NCI-H2029 (cell line): ENCODE measurements at places on chromosomes 5 and 9.

DNA sequence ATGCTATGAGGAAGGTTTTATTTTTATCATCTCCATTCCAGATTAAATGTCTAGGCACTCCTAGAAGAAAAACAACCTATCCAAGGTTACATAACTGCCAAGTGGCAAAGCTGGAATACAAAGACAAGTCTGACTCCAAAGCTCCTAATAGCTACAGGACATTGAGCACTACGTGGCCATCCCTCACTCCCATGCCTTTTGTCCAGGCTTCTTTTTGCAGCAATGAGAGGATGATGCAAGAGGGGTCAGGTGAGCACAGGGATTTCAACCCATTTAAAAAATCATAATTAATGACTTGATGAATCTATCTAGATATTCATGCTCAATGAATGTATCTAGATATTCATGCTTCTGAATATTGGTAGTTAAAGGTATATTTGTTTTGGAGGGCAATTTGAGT, 117.0 kb downstream of the KIAA0825 start:
- no peak for DNase-seq

GRCh38 chr9:19465586-19466279, 56.9 kb downstream of the ACER2 start:
- no peak for DNase-seq

GRCh38 chr9:3455717-3456116, 70.1 kb downstream of the RFX3 start:
- DNase-seq, result no peak

DNA sequence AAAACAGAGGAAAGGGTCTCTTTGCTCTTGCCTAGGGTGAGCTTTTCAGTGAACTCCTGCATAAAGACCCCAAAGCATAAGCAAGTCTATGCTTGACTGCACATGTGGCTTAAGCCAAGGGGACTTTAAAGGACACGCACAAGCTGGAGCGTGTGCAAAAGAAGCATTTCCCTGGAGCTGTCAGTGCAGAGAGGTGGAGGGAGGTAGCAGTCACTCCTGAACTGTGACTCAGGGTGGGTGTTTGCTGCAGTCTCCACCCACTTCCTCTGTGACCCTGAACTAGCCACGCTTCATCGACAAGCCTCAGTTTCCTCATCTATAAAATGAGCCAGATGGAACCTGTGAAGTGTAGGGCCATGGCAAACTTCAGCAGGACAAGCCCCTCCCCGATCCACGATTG, 72.4 kb downstream of the PDZD2 start:
- no peak for DNase-seq

- no peak for DNase-seq
Measured at GRCh38 chr5:91301106-91301846, 81.8 kb downstream of the ARRDC3 start.

DNA sequence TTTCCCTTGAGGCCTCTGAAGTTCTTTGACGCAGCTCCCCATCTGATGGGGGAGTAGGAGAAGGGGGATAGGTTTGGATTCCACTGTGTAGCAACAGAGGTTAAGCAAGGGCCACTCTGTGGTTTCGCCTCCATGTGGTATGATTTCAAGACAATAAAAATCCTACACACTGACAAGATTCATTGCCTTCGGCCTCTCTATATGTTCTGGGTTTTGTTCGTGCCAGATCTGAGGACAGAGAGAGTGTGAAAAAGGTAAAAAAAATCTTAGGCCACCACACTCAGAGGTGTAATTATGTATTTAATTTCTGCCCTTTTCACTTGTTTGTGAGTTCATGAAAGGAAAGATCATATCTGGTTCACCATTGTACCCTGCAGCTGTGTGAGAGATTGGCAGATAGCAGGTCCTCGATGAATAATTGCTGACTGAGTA, 715.2 kb upstream of the ZNF608 start:
- DNase-seq, result no peak
